ENCODE measurements at places on chromosomes 11 and 22.

DNA sequence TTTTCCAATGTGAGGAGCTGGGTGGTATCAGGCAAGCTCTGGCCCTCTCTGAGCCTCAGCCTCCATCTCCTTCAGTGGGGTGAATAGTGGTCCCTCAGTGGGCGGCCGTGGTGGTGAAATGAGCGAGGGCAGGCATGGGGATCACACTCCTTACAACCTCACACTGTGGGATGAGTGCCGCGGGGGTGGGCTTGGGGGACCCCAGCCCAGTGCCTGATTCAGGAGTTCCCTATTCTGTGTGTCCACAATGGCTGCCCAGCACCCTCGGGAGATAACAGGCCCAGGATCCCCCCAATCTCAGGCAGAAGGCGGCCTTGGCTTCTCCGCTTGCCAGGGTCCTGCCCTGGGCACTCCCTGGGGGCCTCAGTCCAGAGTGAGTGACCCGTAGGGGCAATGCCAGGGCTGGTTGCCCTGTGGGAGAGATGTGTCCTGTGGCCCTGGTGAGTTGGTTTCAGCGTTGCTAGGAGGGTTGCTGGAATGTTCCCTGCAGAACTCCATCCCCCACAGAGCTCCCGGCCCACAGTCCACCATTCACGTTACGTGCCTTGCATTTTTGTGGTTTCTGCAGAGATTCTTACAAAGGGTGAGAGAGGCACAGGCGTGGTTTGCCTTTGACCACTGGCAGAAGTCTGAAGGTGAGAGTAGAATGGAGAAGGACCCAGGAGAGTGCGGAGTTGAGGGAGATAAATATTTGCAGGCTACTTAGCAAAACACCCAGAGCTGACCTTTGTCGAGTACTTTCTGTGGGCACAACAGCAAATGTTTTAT lies 2.9 kb downstream of the ALDH3B1 start:
- no peak for DNase-seq
- H3K4me1 ChIP-seq: peaks cover 35% of the 10 kb centered on the region

GRCh38 chr11:76242004-76242779 lies 35.9 kb upstream of the WNT11 start:
- no peaks in the 10 kb centered on the region for H3K4me1 ChIP-seq
- H3K27ac ChIP-seq: no peak overlapping the region
- peaks cover 4% of the 10 kb centered on the region for H3K27me3 ChIP-seq

DNA sequence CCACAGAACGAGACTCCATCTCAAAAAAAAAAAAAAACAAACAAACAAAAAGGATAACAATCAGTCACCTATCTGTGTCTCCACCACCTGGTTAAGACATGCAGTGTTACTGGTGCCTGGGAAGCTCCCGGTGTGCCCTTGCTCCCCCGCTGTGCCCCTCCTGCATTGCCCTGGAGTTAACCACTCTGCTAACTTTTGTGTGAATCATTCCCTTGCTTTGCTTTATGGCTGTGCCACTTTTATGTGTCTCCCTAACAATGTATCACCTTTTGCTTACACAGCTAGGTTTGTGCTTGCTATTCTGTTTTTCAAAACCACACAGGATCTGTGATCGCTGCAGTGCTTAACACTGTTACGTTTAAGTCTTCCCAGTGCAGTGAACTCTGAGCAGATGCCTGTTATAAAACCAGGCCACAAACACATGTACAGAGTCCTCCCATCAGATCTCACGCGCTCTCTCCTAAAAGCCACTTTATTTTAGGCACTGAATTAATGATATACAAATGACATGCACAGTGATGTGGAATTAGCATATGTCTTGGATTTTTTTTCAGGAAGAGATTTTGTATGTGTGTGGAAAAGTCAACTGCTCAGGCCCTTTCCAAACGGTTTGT lies 69.9 kb downstream of the BUD13 start:
- H3K36me3 ChIP-seq: no peaks in the 10 kb centered on the region
- H3K27ac ChIP-seq: no peak overlapping the region
- no peak overlapping the region for H3K4me3 ChIP-seq

DNA sequence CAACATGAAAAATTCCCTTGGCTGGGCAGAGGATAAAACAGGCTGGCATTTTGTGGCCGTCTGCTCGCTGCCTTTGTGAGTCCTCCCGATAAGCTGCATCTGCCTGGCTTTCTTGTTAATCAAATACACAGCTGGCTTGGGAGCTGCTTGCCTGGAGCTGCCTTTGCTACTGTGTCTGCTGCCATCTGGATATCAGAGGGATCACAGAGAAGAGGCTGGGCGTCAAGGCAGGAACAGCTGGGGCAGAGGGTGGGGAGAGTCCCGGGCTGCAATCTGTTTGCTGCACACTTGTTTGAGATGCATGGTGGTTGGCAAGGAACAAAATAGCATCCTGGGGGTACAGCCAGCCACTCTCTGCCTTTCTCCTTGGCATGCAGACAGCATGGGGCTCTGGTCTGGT lies 36.0 kb downstream of the COMMD9 start:
- no peak for DNase-seq
- H3K4me1 ChIP-seq: no peaks in the 10 kb centered on the region
- H3K27ac ChIP-seq: no peak overlapping the region

- H3K27me3 ChIP-seq: peaks cover 2% of the 10 kb centered on the region
- H3K27ac ChIP-seq: no peak overlapping the region
- no peak for DNase-seq
- H3K4me3 ChIP-seq: no peak overlapping the region
- H3K36me3 ChIP-seq: peaks cover 31% of the 10 kb centered on the region
Measured at GRCh38 chr11:44931466-44931865, 19.2 kb downstream of the TP53I11 start.

DNA sequence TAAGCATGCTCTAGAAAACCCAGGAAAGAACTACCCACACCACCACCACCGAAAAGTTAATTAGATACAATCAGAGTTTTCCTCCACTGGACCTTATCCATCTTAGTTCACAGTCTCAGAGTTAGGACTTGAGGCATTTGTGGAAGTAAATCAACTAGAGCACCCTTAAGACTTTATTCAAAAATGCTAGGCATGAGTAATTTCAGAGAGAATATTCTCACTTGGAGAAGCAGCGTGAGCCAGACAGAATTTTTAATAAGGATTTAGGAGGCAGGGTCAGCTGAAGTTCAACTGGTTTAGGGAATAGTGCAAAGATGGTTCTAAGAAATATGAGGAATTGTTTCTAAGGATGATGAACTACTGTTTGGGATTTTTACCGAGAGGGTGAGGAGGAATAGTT lies 1.2 kb upstream of the OLFML1 start:
- DNase-seq: no peak
- peaks cover 5% of the 10 kb centered on the region for H3K36me3 ChIP-seq
- H3K27me3 ChIP-seq: no peaks in the 10 kb centered on the region
- no peak overlapping the region for H3K4me3 ChIP-seq

- no peak for DNase-seq
- H3K4me1 ChIP-seq: peaks cover 10% of the 10 kb centered on the region
- no peak overlapping the region for H3K27ac ChIP-seq
- H3K27me3 ChIP-seq: peaks cover 3% of the 10 kb centered on the region
- H3K4me3 ChIP-seq: no peak overlapping the region
Measured at GRCh38 chr11:12291313-12291712, 86.1 kb upstream of the PARVA start.

- peaks cover 4% of the 10 kb centered on the region for H3K27me3 ChIP-seq
- H3K36me3 ChIP-seq: no peaks in the 10 kb centered on the region
- DNase-seq: no peak
- peaks cover 6% of the 10 kb centered on the region for H3K4me1 ChIP-seq
Measured at GRCh38 chr11:8375460-8375859, 111.8 kb upstream of the LMO1 start.

GRCh38 chr11:16292167-16292859 lies 64.0 kb downstream of the SOX6 start:
- H3K4me3 ChIP-seq: no peak overlapping the region
- no peaks in the 10 kb centered on the region for H3K27me3 ChIP-seq
- H3K4me1 ChIP-seq: no peaks in the 10 kb centered on the region

DNA sequence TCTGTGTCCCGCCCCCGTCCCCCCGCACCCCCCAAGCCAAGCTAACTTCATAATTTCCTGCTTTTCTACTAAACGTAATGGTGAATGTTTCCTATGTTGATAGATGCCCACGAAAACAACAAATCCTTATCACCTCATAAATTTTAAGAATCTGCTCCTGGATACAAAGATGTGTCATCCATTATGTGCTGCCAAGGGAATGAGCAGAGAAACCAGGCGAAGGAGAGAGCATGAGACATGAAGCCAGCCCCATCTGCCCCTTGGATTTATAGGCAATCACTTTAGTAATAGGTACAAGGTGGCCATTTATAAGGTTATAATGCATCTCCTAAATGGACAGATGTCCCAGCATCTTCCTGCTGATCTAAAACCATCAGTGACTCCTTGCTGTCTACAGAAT lies 30.3 kb downstream of the LAYN start:
- H3K36me3 ChIP-seq: no peaks in the 10 kb centered on the region
- H3K27me3 ChIP-seq: peaks cover 7% of the 10 kb centered on the region
- peaks cover 2% of the 10 kb centered on the region for H3K4me1 ChIP-seq
- H3K4me3 ChIP-seq: no peak overlapping the region

DNA sequence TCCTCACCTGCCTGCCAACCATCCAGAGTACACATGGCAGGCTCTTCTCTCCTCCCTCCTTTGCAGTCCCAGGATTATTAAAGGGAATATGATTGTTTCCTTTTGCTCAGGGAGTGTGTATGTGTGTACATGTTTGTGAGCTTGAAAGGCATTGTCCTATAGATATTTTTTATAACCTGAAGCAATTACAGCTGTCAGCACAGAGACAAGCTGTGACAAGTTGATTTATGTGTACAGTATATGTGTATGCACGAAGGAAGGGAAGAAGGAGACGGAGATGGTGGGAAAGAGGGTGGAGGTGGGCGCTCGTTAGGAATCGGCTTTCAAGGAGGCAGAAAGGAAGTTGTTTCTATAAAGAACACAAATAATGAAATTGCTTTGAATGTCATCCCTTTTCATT lies 537.0 kb downstream of the NTM start:
- no peaks in the 10 kb centered on the region for H3K36me3 ChIP-seq
- DNase-seq: no peak
- no peaks in the 10 kb centered on the region for H3K4me1 ChIP-seq
- no peak overlapping the region for H3K4me3 ChIP-seq
- H3K27me3 ChIP-seq: peaks cover 28% of the 10 kb centered on the region

DNA sequence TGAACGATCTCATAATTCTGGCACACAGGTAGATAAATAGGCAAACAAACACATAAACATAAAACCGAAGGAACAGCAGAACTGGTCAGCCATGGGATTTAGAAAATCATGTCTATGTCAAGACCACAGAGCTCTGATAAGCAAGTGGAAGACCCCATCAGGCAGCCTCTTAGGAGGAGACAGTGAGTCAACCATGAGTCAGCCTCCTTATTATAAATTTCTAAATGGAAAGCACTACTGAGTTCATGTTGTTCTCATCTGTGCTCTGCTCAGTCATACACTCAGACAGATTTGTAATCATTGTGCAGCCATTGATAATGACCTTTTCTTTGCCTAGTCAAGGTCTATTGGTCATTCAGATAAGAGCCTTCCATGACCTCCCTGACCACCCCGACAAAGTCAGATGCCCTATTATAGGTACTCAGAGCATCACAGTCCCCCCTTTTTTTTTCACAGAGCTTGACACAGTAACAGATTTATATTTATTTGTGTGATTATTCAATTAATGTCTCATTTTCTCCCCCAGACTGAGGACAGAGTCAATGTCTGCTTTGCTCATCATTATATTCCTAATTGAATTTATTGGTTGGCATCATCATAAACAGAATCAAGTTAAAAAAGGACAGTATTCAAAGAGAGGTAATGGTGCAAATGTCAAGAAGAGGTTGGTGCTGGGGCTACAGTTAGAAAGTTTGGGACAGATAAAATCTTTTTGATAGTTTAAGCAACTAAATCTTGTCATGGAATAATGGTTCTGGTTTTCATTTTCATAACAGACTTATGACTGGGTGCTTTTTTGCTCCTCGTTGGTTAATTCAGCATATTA lies 579.7 kb upstream of the CCDC90B start:
- H3K36me3 ChIP-seq: no peaks in the 10 kb centered on the region
- peaks cover 1% of the 10 kb centered on the region for H3K4me1 ChIP-seq
- H3K4me3 ChIP-seq: no peak overlapping the region
- H3K27me3 ChIP-seq: no peaks in the 10 kb centered on the region
- no peak for DNase-seq
- no peak overlapping the region for H3K27ac ChIP-seq

DNA sequence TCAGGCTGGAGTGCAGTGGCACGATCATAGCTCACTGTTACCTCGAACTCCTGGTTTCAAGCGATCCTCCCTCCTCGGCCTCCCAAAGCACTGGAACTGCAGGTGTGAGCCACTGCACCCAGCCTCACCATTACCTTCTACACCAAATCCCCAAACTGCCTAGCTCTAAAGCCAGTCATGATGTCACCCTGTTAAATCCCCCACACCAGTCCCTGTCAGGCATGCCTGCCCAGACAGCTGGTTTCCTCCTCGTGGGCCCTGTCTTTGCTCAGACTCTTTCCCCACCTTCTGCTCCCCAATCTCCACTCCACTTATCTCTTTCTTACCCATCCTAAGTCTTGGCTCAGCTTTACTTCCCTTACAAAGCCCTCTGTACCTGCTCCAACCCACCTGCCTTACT lies 12.5 kb upstream of the EXPH5 start:
- no peak for DNase-seq
- H3K4me3 ChIP-seq: no peak overlapping the region
- no peaks in the 10 kb centered on the region for H3K4me1 ChIP-seq
- peaks cover 28% of the 10 kb centered on the region for H3K27me3 ChIP-seq

DNA sequence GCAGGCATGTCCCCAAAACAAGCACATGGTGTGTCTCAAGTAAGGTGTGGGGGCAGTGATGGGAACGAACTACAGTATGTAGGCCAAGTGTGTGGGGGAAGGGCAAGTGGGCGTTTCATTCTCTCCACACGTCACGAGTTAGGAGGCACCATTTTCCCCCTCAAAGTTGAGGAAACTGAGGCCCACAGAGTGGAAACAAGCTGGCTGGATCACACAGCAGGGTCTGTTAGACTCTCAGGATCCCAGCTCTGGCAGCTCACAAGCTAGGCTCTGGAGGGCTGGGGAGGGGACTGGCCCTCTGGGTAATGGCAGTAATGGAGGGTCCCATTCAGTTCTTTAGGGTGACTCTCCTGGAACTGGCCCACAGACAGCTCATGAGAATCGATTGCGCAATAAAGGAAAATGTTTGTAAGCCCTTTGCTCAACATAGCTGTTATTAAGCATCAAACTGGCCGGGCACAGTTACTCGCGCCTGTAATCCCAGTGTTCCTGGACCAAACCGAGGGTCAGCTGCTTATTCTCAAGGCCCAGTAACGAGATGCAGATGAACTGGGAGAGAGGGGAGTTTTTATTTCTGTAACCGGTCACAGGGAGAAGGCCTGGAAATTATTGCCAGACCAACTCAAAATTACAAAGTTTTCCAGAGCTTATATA lies 24.1 kb upstream of the TUB start:
- no peaks in the 10 kb centered on the region for H3K27me3 ChIP-seq
- H3K36me3 ChIP-seq: no peaks in the 10 kb centered on the region
- no peaks in the 10 kb centered on the region for H3K4me1 ChIP-seq
- no peak overlapping the region for H3K4me3 ChIP-seq

GRCh38 chr22:19576460-19577421 lies 52.5 kb upstream of the CLDN5 start:
- peaks cover 16% of the 10 kb centered on the region for H3K27me3 ChIP-seq
- peaks cover 13% of the 10 kb centered on the region for H3K4me1 ChIP-seq
- H3K27ac ChIP-seq: no peak overlapping the region

Measured in activated B cell treated with CpG ODN at 0.5 μM for 24 hours (primary cell).